ENCODE measurements at places on chromosomes 11 and 22.

DNA sequence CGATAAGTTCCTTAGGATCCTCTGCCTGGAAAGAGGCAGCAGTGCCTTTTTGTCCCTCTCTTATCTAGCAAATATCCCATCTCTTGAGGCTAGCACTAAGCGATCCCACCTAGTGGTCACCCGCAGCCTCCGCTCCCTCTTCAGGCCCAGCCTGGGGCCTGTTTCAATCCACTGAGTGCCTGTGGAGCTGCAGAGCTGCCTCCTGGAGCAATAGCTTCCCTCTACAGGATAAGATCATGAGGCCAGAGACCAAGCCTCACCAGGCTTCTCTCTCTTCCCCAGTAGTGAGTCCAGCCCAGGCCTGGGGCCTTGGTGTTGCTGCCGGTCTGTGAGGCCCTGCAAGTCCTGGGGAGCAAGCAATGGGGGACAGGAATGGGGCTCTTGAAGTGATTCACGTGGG, 65.8 kb downstream of the SLC22A12 start:
- H3K27me3 ChIP-seq = no peaks in the 10 kb centered on the region
- H3K4me3 ChIP-seq = no peak overlapping the region
- no peak overlapping the region for H3K27ac ChIP-seq
- no peak for DNase-seq
- H3K4me1 ChIP-seq = peaks cover 59% of the 10 kb centered on the region
- H3K36me3 ChIP-seq = no peaks in the 10 kb centered on the region

GRCh38 chr11:68353118-68353517, 40.7 kb downstream of the LRP5 start:
- DNase-seq = no peak
- no peaks in the 10 kb centered on the region for H3K36me3 ChIP-seq
- H3K27me3 ChIP-seq = no peaks in the 10 kb centered on the region
- no peak overlapping the region for H3K27ac ChIP-seq
- H3K4me3 ChIP-seq = no peak overlapping the region

DNA sequence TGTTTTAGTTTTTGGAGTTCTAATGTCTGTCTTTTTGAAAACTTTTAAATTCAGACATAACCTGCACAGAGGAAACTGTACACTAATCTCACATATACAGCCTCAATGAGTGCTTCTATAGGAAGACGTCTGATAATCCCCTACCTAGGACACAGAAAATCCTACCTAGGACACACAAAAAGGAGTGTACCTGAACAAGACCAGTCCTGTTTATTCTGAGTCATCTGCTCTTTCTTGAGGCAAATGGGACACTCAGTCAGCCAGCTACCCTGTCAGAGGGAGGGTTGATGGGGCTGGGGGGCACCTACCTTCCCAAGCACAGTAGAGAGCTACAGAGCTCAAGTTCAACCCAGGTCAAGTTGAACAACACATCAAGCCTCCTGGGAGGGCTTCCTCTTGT, 346.6 kb upstream of the NCAM1 start:
- no peak for DNase-seq
- H3K4me1 ChIP-seq = peaks cover 92% of the 10 kb centered on the region
- H3K4me3 ChIP-seq = peak overlapping the region; percentile 0
- H3K36me3 ChIP-seq = no peaks in the 10 kb centered on the region

DNA sequence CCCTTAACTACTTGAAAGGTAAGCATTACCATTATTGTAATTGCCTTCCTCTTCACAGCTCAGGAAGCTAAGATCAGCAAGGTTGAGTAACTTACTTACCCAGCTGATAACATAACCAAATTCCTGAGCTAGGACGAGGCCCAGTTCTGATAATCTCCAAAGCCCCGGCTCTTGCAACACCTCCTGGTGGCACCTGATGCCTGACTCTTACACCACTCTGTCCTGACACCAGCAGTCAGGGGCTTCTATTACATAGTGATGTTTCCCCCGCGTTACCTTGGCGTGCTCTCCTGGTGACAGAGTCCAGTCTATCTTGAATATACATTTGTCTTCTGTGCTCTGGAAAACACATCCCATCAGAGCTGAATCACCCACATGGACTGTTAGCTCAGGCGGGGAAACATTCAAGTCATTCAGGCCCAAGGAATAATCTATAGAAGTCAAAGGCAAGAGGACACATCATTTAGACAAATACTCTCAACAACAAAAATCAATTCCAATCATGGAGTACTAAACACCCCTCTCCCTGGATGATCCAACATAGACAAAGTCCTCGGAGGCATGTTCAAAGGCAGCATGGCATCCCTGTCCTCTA, 12.6 kb downstream of the JAML start:
- H3K4me3 ChIP-seq = peak overlapping the region; percentile 82
- H3K27ac ChIP-seq = peak overlapping the region; percentile 82
- no peak for DNase-seq

DNA sequence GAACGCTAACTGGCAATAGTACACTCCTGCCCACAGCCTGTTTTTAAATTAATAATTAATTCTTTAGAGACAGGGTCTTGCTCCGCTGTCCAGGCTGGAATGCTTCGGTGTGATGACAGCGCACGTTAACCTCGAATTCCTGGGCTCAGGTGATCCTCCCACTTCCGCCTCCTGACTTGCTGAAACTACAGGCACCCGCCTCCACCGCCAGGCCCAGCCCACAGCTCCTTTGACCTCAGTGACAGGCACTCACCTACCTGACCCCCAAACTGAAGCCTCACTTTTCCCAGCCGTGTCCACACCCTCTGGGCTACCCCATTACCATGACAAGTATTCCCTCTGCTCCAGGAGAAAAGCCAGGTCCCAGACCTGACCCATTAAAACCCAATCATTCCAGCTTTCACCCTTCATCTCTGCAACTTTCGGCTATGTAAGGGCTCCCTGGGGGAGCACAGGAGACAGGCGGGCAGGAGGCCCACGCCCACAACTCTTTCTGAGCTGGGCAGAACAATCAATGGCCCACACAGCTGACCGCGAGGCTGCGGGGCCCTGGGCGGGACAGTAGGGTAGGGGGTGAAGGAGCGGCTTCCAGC, 730 bp downstream of the LMNTD2 start:
- H3K4me1 ChIP-seq = peaks cover 41% of the 10 kb centered on the region
- H3K27me3 ChIP-seq = peaks cover 39% of the 10 kb centered on the region
- no peaks in the 10 kb centered on the region for H3K36me3 ChIP-seq
- H3K27ac ChIP-seq = peak overlapping the region; percentile 62
- peak overlapping the region; percentile 89 for H3K4me3 ChIP-seq

GRCh38 chr11:125921042-125921441, 16.7 kb downstream of the DDX25 start:
- no peaks in the 10 kb centered on the region for H3K4me1 ChIP-seq
- H3K27ac ChIP-seq = no peak overlapping the region
- H3K27me3 ChIP-seq = no peaks in the 10 kb centered on the region
- no peak overlapping the region for H3K4me3 ChIP-seq

DNA sequence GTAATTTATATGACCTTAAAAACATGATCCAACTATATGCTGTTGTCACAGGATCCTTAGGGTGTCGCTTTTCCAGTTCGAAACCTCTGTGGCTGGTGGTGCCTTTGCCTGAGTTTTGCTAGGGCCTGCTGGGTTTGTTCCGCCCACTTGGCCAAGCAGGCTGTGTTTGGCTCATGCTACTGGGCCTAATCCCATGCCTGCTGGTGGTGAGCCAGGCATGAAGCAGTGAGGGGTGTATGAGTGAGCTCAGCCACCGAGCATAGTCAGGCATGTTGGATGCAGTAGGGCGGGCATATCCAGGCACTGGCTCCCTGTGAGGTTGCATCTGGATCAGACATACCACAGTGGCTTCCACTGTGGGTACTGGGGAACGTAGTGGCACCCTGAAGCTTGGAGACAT, 16.3 kb downstream of the NPAT start:
- peaks cover 29% of the 10 kb centered on the region for H3K36me3 ChIP-seq
- H3K27me3 ChIP-seq = no peaks in the 10 kb centered on the region

DNA sequence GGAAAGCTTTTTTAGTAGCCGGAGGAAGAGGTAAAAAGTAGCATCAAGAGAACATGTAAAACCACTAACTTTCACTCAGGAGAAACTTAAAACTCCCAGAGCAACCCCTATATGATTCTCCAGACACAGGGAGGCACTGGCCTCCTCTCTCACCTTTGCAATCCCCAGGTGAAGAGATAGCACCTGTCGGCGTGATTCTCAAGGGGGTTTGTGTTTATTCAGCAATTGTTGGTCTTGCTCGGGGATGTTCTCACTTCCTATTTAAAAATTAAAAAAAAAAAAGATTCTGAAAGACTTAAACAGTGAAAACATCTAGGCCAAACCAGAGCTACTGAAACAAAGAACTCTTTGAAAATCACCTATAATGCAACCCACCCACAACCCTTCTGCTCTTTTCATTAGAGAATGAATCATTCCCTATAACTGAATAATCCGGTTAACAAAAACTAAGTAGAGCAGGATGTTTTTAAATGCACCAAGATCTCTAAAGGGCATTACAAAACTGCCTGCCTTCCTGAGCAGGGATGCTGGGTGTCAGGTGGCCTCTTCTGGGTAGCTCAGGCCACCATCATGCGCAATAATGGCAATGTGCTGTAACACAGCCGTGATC, 24.9 kb downstream of the DHCR7 start:
- DNase-seq = no peak
- no peak overlapping the region for H3K27ac ChIP-seq
- no peaks in the 10 kb centered on the region for H3K36me3 ChIP-seq
- no peaks in the 10 kb centered on the region for H3K27me3 ChIP-seq

DNA sequence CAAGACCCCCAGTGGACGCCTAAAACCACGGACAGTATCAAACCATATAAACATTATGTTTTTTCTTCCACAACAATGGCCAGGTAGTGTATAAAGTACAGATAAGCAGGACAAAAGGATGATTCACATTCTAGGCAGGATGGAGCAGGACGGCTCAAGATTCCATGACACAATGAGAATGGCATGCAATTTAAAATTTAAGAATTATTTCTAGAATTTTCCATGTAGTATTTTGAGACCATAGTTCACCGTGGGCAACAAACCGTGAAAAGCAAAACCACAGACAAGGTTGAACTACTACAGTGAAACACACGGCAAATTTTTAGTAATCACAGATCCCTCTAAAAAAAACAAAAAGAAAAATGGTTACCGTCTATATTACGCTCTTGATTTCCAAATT, 7.5 kb downstream of the NARS2 start:
- H3K36me3 ChIP-seq = peaks cover 64% of the 10 kb centered on the region
- H3K27me3 ChIP-seq = no peaks in the 10 kb centered on the region
- no peak overlapping the region for H3K27ac ChIP-seq
- peaks cover 9% of the 10 kb centered on the region for H3K4me1 ChIP-seq
- no peak for DNase-seq

GRCh38 chr22:30555282-30556210, 9.0 kb upstream of the SEC14L6 start:
- no peak overlapping the region for H3K27ac ChIP-seq
- no peaks in the 10 kb centered on the region for H3K4me1 ChIP-seq
- H3K36me3 ChIP-seq = no peaks in the 10 kb centered on the region
- H3K4me3 ChIP-seq = no peak overlapping the region

DNA sequence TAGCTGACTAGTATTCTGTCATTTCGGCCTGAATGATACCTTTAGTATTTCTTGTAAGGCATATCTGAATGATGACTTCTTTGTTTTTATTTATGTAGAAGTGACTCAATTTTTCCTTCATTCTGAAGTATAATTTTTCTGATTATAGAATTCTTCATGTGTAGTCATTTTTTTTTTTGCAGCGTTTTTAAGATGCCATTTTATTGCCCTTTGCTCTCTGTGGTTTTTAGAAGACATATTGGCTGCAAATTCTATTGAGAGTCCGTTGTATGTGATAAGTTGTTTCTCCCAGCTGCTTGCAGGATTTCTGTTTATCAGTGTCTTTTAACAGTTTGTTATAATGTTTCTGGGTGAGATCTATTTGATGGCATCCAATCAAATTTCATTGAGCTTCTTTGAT, 1224.8 kb downstream of the JRKL start:
- no peaks in the 10 kb centered on the region for H3K36me3 ChIP-seq
- no peaks in the 10 kb centered on the region for H3K4me1 ChIP-seq
- H3K27me3 ChIP-seq = no peaks in the 10 kb centered on the region
- H3K27ac ChIP-seq = no peak overlapping the region

DNA sequence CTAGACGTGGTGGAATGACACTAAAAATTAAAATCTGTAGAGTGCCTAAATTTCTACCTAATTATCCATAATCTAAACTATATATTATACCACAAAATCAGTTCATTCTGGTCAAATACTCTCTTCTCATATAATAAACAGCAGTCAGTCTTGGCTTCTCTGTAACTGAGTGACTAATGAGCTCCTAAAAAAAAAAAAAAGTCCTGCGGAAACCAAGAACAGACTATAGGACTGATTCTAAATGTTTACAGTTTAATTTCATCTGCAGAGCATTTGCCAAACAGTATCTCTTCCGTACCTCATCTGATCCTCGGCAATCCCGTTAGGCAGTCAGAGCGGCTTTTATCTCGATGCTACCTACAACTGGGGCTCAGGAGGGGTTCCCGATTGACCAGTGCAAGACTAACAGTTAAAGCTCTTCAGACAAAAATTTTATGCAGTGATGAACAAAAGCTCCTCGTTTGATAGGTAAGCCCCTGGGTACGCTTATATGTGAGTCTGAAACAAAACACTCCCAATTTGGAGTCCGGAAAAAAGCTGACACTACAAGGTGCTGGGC, 686 bp downstream of the KIF18A start:
- peak overlapping the region; percentile 92 for H3K4me3 ChIP-seq
- peaks cover 21% of the 10 kb centered on the region for H3K4me1 ChIP-seq
- H3K36me3 ChIP-seq = no peaks in the 10 kb centered on the region
- H3K27ac ChIP-seq = peak overlapping the region; percentile 97
- DNase-seq = peak; percentile 7

DNA sequence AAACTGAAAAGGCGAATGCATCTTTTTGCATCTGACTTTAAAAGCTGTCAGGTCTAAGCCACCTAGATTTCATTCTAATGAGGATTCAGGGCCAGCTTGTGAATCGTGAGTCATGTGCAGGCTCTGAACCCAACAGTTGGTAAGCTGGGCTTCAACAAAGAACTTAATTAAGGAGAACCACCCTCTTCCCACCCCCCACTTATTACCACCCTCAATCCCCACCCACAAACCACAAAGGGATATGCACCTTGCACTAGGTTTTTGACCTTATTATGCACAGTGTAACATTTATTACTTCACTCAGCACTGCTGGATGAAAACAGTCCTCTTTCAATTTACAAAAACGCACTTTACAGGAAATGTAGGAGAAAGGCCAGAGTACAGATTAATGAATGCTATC, 94.1 kb upstream of the LIN7C start:
- no peak for DNase-seq
- H3K4me3 ChIP-seq = no peak overlapping the region
- H3K27ac ChIP-seq = no peak overlapping the region
- H3K4me1 ChIP-seq = no peaks in the 10 kb centered on the region
- H3K36me3 ChIP-seq = no peaks in the 10 kb centered on the region

GRCh38 chr11:128859563-128860441, 7.3 kb downstream of the KCNJ1 start:
- H3K27me3 ChIP-seq = peaks cover 2% of the 10 kb centered on the region
- no peaks in the 10 kb centered on the region for H3K36me3 ChIP-seq
- DNase-seq = peak; percentile 64
- H3K27ac ChIP-seq = no peak overlapping the region

Data from CD14-positive monocyte (primary cell).